ENCODE measurements at places on chromosomes 4 and X.

DNA sequence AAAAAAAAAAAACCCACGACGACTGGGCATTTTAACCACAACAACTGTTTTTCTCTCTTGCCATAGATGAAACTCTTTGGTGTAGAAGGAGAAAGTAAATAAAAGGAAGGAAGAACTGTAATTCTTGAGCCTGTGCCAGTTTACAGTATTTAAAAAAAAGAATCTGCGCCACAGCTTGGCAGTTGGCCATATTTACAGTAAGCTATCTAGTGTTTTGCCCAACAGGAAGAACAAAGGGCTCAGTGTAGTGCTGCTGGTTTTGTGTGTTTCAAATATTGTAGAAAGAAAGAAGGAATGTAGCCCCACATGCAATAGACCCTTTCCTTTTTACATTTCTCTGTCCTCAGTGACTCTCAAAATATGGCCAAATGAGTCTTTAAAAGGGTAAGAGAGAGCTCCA is 66.1 kb downstream of the NR3C2 start:
- DNase-seq = no peak

GRCh38 chrX:45445745-45446412 is 245.2 kb upstream of the DIPK2B start:
- no peak for DNase-seq

GRCh38 chr4:31148990-31149389 is 428.8 kb downstream of the PCDH7 start:
- no peak for DNase-seq

DNA sequence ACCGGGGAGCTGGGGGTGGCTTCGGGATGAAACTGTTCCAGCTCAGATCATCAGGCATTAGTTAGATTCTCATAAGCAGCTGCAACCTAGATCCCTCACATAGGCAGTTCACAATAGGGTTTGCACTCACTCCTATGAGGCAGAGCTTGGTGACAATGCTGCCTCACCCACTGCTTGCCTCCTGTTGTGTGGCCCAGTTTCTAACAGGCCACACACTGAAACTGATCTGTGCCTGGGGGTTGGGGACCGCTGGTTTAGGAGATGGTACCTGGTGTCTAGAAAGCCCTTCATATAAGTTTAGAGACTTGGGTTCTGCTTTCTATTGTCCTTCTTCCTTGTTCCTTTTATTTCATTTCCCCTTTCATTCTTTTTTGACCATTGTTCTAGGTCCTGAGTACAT is 234.2 kb downstream of the FRAS1 start:
- no peak for DNase-seq

- no peak for DNase-seq
Observed at GRCh38 chr4:84673475-84674240, 90.7 kb downstream of the CDS1 start.

DNA sequence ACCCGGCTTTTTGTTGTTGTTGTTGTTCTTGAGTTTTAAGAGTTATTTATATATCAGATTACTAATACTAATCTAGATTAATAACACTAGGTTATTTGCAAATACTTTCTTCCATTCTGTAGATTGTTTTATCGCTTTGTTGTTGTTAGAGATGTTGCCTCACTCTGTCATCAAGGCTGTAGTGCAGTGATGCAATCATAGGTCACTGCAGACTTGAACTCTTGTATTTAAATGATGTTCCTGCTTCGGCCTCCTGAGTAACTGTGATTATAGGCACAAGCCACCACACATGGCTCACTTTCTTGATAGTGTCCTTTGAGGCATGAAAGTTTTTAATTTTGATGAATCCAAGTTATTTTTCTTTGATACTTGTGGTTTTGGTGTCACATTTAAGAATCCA is 129.0 kb downstream of the VSIG4 start:
- DNase-seq = no peak

DNA sequence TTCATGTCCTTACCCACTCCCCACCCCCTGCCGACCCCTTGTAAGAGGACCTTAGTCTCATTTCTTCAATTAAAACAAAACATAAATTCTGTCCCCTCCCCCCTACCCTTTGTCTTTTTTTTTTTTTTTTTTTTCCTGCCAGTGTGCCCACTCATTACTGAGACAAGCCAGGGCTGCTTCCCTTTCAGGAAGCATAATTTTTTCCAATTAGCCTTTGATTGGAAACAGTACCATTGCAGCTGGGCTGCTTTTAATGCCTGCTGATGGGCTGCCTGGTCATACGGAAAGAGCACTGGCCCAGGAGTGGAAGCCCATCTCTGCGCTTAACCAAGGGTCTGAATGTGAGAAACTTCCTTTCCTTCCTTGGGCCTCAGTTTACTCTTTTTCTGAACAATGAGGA is 18.6 kb upstream of the CAPN6 start:
- DNase-seq = no peak

- DNase-seq = no peak
Observed at GRCh38 chr4:73701116-73701515, 39.3 kb upstream of the CXCL8 start.

DNA sequence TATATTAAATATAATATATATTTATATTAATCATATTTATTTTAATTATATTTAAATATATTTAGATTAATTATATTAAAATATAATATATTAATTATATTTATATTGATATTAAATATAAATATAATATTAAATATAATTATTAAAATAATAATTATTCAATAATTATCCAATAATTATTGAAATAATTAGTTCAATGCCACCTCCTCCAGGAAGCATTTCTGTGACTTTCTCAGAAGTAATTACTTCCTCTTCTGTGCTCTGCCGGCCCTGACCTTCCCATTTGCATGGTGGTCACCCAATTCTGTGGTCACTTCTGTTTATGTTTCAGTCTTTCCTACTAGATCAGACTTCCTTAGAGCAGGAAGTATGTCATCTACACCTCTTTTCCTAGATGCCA is 45.8 kb downstream of the EVC2 start:
- no peak for DNase-seq

DNA sequence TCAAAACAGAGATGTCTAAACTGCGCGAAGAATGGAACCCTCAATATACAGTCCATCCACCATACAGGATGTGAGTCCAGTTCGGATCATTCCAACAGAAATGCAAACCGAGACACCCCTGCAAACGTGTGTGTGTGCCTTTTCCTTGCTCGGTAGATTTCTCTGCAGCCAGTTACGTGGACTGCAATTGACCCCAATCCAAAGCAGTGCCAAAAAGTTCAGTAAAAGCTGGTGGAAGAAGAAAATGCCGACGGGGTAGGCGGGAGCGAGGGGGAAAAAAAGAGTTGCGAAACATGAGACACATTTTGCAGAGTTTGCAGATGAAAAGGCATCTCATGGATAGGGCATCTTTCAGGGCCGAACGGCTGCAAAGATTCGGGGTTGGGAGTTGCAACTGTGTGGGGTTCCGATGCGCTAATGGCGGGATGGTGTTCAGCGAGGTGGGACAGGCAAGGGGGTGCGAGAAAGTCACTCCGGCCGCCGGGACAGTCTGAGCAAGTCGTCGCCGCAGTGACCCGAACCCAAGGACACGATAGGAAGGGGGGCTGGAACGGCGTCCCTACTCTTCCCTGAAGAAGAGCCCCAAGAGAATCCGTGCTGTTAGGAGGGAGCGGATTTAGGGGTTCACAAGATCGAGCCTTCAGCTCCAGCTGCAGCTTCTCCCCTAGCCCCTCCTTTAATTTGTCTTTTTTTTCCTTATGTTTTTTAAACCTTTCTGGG is 3.8 kb downstream of the PHOX2B start:
- no peak for DNase-seq

- no peak for DNase-seq
Observed at GRCh38 chrX:24306440-24306839, 7.4 kb downstream of the SUPT20HL2 start.

GRCh38 chr4:5640096-5640495 is 68.3 kb downstream of the EVC2 start:
- no peak for DNase-seq

GRCh38 chr4:158176776-158177175 is 4.0 kb upstream of the GASK1B start:
- no peak for DNase-seq

DNA sequence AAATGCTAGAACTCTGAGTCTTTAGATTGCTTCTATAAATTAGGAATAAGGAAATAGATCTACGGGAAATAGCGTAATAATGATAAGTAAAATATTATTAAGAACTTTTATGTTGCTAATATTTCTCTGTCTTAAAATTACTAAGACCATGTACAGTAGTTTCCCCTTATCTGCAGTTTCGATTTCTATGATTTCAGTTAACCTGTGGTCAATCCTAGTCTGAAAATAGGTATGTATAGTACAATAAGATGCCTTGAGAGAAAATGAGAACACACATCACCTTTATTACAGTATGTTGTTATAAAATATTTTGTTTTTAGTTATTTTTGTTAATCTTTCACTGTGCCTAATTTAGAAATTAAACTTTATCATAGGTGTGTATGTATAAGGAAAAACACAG is 92.6 kb downstream of the CCSER1 start:
- DNase-seq = no peak

DNA sequence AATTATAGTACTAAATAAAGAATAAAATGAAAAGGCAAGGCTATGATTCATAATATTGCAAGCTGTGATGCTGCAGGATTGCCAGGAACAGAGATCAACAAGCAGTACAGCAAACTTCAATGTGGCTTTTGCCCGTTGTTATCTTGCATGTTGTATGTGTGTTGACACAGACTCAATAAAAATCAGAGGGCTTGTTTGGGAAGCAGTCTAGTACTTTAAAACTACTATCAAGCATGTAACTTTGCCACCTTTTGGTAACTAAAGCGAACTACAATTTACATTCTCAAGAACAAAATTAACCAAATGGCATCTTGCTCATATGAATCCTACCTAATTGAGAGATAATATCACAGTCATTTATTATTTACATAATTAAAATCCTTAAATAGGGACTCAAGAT is 79.8 kb upstream of the GPM6A start:
- no peak for DNase-seq

- DNase-seq = no peak
Observed at GRCh38 chr4:102322736-102323135, 22.5 kb downstream of the SLC39A8 start.

DNA sequence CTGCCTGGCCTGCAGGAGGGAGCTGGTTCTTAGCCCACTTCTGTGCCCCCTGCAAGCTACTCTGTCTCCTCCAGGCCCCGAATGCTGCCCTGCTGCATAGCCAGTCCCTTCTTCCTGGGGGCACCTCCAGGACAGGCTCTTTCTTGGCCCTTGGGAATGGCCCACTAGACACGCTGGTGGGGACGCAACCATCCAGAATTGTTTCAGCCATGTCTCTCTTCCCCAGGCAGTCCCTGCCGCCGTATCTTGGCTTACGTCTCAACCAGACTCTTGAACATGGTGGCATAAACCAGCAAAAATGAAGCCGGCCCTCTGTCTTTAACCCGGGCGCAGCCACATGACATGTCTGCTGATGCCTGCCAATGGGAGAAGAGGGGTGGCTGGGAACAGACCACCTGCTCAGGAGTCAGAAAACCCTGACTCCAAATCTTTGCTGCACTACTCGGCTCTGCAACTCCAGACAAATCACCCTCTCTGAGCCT is 9.0 kb downstream of the LRPAP1 start:
- no peak for DNase-seq

DNA sequence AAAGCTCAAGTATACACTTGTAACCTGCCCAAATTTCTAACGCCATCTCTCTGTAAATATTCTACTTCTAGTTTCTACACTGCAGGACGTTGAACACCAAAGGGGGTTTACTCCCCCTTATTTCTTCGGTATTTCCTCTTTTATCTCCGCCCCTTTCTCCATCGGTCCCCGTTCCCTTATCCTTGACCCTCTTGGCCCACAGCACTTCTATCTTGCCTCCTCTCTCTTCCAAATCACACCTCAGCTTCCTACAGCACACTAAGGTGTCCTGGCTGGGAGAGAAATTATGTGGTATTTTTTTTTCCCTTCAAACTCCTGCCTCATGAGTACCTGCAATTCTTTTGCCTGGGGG is 715 bp downstream of the ZMAT1 start:
- no peak for DNase-seq

- no peak for DNase-seq
Observed at GRCh38 chrX:40006106-40007017, 91.4 kb downstream of the BCOR start.

DNA sequence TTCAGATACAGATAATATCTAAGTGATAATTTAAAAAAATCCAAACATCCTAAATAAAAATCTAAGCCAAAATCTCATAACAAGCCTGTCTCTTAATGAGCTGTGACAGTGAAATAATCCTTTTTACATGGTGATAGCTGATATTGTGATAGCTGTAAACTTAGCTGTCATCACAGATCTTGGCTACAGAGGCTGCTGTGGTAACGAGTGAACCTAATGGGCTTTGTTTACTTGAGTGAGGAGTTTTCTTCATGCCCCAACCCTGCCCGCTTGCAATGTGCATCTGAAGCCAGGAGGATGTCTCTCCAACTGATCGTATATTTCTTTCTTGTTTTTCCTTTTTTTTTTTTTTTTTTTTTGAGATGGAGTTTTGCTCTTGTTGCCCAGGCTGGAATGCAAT is 41.5 kb upstream of the YTHDC1 start:
- DNase-seq = no peak

- no peak for DNase-seq
Observed at GRCh38 chr4:167930166-167930565, 162.2 kb upstream of the ANXA10 start.

- no peak for DNase-seq
Observed at GRCh38 chr4:184885602-184886001, 59.8 kb upstream of the ACSL1 start.

DNA sequence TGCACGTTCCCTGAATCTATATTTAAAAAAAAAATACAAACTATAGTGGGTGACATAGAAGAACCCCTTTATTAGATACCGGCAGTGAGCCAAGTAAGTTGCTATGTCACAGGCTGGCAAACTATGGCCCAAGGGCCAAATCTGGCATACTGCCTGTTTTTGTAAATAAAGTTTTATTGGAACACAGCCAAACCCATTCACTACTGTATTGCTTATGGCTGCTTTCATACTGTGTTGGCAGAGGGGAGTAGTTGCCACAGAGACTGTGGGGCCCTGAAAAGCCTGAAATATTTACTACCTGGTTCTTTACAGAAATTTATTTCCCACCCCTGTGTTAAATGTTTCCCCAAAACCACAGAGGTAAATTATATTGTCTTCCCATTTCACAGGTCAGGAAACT is 71.2 kb upstream of the EGFL6 start:
- DNase-seq = no peak

DNA sequence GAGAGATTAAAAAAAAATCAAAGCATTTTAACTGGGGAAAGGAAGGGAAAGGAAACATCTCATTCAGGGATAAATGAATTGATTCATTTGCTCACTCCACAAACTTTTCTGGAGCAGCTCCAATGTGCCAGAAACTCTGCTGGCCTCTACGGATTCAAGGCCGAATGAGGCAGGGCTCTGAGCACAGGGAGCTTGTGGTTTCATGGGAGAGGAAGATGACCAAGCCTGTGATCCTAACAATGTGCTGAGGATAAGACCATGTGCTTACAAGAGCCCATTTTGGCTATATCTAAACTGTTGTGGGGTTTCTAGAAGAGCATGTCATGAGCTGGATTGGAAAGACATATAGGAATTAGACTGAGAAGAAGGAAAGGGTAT is 137.5 kb downstream of the ZNF674 start:
- DNase-seq = no peak

GRCh38 chr4:158065176-158065575 is 107.6 kb downstream of the GASK1B start:
- no peak for DNase-seq

All from stimulated activated CD4-positive, alpha-beta T cell treated with anti-CD3 and anti-CD28 coated beads, Interleukin-2, amount 100 ng/mL, for 4 hours (primary cell).